ENCODE measurements at places on chromosomes 3 and 15. TPM values are rescaled to one million over a fixed set of nuclear protein-coding genes. Genes with fewer than 3 reads are reported as not detected.

GRCh38 chr3:17874636-17875035 is 132.2 kb upstream of the TBC1D5 start:
- no peak for DNase-seq

GRCh38 chr3:113117511-113118234 is 93.7 kb upstream of the BOC start:
- DNase-seq, result no peak

GRCh38 chr3:312160-312733 is 115.7 kb downstream of the CHL1 start:
- no peak for DNase-seq

DNA sequence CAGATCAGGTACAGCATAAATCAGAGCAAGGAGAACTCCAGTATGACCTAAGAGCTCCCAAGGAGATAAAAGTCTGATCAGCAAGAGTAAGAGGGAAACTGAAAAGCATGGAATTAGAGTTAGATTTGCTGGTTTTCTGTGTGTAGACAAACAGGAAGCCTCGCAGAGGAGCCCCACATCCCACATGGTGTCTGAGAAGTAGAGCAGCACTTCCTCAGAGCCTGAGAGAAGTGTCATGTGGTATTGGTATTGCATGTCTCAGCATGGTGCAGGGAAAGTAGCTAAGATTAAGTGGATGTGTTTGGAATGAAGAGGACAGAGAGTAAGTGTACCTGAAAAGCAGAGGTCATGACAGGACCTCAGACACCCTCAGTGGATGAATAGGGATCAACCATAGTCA is 175.4 kb upstream of the GBE1 start:
- no peak for DNase-seq

GRCh38 chr3:112740835-112741234 is 99.9 kb upstream of the CCDC80 start:
- DNase-seq, result no peak

- no peak for DNase-seq
These were observed 759.6 kb downstream of the SQOR start for GRCh38 chr15:46394463-46394862.

DNA sequence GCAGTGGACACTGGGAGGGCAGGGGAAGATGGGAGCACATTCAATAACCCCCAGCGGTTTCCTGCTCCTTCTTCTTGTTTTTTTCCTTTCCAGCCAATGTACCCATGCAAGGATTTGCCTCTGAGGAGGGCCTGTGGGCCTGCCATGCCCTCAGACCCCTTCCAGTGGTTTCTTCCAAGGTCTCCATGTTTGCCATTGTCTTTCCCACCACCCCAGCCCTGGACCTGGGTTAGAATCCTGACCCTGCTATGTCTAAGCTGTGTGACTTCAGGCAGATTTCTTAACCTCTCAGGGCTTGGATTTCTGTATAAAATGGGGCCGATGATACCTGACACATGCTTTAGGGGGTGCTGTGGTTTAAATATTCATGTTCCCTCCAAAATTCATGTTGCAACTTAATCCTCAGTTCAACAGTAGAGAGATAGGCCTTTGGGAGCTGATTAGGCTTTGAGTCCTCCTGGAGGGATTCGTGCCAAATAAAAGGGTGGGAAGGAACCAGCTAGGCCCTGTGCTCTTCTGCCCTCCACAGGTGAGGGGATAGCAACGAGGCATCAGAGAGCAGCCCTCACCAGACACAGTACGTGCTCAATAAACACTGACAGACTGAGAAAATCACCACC is 46.3 kb upstream of the FLNB start:
- DNase-seq, result no peak

GRCh38 chr3:160501325-160501724 is 51.7 kb upstream of the TRIM59 start:
- no peak for DNase-seq

DNA sequence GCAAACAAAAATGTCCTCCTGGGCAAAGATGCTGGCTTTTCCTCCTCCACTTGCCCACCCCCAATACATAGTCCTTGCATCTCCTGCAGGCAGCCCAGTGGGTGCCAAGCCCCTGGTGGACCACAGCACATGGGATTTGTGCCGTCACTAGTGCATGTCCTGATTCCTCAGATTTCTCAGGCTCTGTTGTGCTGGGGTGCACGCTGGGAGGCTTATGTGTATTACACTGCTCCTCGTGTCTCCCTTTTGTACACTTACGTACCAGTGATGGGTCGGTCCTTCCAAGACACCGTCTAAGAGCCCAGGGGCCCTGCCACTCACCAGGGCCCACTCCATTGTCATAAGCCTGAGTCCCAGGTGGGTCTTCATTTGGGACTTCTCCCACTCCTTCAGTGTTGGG is 70.1 kb downstream of the PLXNA1 start:
- DNase-seq, result peak; percentile 32

The ZNF502 gene
- 8.0 TPM for total RNA-seq

DNA sequence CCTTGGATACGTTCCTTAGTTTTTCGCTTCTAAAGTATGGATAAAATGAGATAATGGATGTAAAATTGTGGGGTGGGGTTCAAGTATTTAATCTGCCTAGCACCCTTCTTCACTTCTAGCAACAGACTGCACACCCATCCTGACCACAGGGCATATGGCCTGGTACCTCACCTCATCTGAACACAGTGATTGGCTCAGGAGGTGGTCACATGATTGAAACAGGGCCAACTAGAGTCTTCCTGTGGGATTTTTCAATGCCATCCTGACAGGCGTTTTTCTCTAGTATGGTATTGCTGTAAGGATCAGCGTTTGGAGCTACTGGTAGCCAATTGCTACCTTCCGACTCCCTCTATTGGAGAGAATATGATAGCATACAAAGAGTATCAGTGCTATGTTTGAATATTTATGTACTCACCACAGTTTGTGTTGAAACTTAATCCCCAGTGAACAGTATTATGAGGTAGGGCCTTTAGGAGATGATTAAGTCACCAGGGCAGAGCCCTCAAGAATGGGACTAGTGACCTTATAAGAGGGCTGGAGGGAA is 172.2 kb downstream of the PPM1L start:
- no peak for DNase-seq

GRCh38 chr3:16048435-16049318 is 125.8 kb upstream of the GALNT15 start:
- no peak for DNase-seq

DNA sequence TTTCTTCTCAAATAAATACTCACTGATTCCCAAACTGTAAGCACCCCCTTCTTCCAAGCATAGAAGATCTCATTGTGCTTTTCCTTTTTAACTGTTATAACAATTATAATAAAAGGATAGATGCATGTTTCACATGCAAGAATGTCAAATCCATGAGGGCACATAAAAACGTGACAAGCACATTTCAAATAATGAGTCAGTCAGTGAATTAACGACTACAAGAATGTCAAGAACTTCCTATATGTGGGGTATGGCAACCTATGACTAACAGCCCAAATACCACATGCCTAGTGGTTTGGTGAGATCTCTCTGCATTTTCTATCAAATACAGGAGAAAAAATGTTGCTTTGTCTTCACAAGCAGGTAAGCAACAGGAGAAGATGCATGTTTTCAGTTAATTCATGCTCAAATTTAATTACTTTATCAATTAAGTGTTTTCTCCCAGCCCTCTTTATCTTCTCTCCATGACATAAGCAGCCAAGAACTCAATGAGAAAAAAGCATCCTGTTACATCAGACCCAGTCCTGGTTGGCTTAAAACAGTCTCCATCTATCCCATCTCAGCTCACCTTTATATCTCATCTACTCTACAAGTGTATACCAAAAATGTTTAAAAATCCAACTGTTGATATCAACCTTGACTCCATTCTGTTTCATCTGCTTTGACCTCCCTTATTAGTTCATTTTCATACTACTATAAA is 181.5 kb upstream of the LMCD1 start:
- DNase-seq, result no peak

DNA sequence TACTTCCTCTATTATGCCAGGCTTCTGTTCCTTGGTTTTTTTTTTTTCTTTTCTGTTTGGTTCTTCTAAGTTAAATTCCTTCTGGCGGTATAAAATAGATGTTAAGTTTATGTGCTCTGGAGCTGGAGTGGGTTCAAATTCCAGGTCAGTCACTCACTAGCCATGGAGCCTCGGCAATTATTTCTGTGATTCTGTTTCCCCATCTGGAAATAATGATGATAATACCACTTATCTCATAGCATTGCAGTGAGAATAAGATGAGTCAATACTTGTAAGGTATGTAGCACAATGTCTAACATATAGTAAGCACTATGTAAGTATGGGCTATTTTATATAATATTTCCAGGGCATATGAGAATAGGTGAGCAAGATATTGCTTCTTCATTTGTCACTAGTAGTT is 33.2 kb upstream of the ZDHHC23 start:
- DNase-seq, result no peak

- DNase-seq, result no peak
These were observed 7.6 kb downstream of the SHF start for GRCh38 chr15:45180201-45180600.

The IMPG2 gene
- 0.22 TPM for total RNA-seq

The HRH1 gene
- 40.3 TPM for total RNA-seq

- DNase-seq, result no peak
These were observed 9.2 kb downstream of the SIDT1 start for GRCh38 chr3:113541519-113541918.

DNA sequence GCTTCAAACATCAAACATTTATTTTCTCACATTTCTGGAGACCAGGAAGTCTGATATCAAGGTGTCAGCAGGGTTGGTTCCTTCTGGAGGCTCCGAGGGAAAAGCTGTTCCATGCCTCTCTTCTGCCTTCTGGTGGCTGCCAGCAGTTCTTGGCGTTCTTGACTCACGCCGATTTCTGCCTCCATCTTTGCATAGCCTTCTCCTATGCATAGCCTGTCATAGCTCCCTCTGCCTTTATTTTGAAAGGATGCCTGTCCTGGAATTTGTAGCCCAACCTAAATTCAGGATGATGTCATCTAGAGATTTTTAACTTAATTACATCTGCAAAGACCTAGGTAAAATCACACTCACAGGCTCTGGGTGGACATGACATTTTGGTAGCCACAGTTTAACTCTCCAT is 70.4 kb downstream of the RGMA start:
- DNase-seq, result no peak

- no peak for DNase-seq
These were observed 22.6 kb upstream of the RBP1 start for GRCh38 chr3:139561959-139562676.

DNA sequence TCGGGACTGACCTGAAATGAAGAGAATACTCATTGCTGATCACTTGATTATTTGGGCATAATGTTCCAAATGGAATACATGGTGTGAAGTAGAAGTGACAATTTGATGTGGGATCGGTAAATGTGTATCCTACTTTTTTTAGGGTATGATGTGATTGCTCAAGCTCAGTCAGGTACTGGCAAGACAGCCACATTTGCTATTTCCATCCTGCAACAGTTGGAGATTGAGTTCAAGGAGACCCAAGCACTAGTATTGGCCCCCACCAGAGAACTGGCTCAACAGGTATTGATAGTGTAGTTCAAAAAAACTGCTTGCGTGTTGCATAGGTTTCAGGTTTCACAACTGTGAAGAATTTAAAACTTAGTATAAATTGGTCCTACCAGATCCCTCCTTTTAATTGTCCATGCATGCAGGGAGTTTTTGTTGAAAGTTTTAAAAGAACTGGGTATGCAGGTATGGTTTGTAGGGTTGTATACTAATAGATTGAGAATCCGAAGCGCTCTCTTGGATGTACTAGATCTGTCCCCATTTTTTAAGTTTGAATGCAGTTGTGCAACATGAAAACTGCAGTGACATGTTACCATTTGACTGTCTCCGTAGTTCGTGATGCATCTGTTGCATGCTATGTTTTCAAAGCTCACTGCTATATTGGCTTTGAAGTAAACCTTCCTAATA is 1.6 kb downstream of the EIF4A2 start:
- no peak for DNase-seq

DNA sequence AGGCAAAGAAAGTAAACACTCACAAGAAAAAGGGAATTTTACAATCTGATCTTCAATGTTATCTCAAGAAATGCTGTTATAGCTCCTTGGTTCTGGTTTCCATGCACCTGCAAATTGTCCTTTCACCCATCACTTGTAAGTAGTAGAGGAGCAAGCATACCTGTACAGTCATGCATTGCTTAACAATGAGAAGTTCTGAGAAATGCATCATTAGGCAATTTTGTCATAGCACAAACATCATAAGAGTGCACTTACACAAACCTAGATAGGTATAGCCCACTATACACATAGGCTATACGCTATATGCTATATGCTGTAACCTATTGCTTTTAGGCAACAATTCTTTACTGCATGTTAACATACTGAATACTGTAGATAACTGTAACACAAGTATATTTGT is 672.3 kb downstream of the FHIT start:
- no peak for DNase-seq

DNA sequence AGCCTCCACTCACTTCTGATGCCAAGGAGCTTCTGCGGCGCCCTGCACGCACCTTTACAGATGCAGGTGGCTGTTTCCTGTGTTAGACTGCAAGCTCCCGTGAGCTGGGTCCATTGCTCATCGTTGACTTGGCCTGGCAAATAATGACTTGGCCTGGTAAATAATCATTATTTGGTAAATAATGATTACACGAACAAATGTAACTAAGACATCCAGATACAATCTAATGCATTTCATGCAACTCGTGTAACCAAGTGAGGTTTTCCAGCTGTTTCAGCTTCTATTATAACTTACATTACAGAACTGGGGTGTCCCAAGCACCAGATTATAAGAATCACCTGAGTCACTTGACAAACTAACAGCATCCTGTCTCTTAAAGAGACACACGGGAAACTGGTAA is 92.1 kb upstream of the BHLHE40 start:
- no peak for DNase-seq

- DNase-seq, result no peak
These were observed 28.8 kb upstream of the ST3GAL6 start for GRCh38 chr3:98734306-98734705.

GRCh38 chr15:25544076-25544475 is 105.3 kb upstream of the UBE3A start:
- no peak for DNase-seq

The FSD2 gene
- total RNA-seq, result not detected

The ANKRD34C gene
- 0.13 TPM for total RNA-seq

The HCN4 gene
- total RNA-seq, result not detected

DNA sequence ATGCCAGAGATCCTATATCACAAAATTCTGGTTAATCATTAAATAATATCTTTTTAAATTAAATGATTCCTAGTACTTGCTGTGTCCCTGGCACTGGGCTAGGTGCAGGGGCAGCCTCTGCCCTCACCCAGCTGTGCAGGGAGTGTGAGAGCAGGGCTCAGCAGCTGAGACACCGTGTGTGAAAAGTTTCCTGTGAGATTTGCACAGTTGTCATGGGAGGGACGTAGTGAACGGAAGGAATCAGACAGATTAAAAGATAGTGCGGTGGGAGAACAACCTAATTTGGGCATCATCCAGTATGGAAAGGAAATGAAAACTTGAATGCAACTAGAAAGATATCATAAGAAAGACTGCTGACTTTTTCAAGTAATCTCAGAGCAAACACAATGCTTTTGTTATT is 204.1 kb downstream of the SSR3 start:
- DNase-seq, result no peak

GRCh38 chr3:46062679-46063078 is 35.4 kb upstream of the XCR1 start:
- no peak for DNase-seq

GRCh38 chr3:130686833-130687232 is 59.8 kb downstream of the PIK3R4 start:
- DNase-seq, result no peak

The TEX55 gene
- total RNA-seq, result not detected
